Neural crest cell (in vitro differentiated cells): ENCODE measurements at places on chromosomes 6 and 20.

- no peaks in the 10 kb centered on the region for H3K36me3 ChIP-seq
- DNase-seq = no peak
- H3K27ac ChIP-seq = no peak overlapping the region
- H3K27me3 ChIP-seq = peaks cover 12% of the 10 kb centered on the region
- no peaks in the 10 kb centered on the region for H3K4me1 ChIP-seq
- H3K4me3 ChIP-seq = no peak overlapping the region
Measured at GRCh38 chr6:31308050-31308844, 36.4 kb upstream of the HLA-C start.

DNA sequence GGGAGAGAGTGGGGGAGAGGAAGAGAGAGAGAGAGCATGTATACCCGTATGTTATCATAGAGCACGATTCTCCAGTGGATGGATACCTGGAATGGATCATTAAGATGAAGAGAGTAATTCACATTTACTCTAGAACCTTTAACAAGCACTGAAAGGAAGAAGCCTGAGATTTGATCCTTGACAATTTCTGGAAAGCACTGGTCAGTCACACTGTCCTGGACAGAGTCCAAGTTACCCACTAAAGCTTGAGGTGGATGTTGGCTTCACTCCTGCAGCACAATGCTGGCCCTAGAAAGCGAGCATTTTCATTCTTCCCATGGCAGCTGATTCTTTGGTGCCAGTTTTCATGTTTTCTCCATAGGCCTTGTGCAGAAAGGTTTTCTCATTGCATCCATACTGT is 25.6 kb downstream of the NFYA start:
- H3K36me3 ChIP-seq = peaks cover 44% of the 10 kb centered on the region
- H3K4me1 ChIP-seq = peaks cover 11% of the 10 kb centered on the region
- no peak overlapping the region for H3K4me3 ChIP-seq

DNA sequence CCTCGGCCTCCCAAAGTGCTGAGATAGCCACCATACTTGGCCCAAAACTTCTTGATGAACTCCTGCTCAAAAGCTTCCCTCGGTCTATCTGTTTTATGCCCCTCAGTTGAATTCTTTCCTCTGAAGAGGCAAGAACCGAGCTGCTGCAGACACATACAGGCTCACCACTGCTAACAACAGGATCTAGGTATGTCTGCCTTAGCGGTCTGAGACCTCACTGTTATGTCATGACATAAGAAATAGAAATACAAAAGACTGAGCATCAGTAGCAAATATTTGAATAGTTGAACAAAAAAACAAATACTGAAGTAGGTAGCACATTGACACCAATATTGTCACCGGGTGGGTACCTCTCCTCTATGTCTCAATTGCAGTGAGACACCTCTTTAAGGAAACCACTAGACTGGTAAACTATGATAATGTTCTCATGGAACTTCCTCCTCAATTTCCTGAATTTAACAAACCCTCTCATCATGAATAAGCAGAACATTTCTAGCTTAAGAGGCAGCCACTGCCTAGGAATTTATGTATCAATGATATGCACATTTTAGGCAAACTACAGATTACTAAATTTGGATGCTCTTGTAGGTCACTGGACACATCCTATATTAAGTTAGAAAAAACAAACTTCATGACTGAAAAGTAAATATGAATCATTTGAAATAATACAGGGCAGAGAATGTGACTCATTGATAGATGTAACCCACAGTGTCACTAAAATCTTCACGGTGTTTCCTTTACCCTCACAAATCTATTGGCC is 9.4 kb upstream of the STXBP5 start:
- peaks cover 7% of the 10 kb centered on the region for H3K4me1 ChIP-seq
- no peak overlapping the region for H3K27ac ChIP-seq
- no peak overlapping the region for H3K4me3 ChIP-seq
- no peaks in the 10 kb centered on the region for H3K36me3 ChIP-seq
- no peaks in the 10 kb centered on the region for H3K27me3 ChIP-seq

GRCh38 chr6:137117581-137117980 is 55.9 kb downstream of the IL22RA2 start:
- no peaks in the 10 kb centered on the region for H3K27me3 ChIP-seq
- peak overlapping the region; percentile 52 for H3K4me3 ChIP-seq
- H3K36me3 ChIP-seq = peaks cover 19% of the 10 kb centered on the region
- no peak for DNase-seq
- H3K27ac ChIP-seq = peak overlapping the region; percentile 76
- H3K4me1 ChIP-seq = peaks cover 32% of the 10 kb centered on the region

- DNase-seq = no peak
- peaks cover 4% of the 10 kb centered on the region for H3K4me1 ChIP-seq
- H3K27me3 ChIP-seq = no peaks in the 10 kb centered on the region
- H3K4me3 ChIP-seq = no peak overlapping the region
Measured at GRCh38 chr20:44457016-44457415, 18.7 kb upstream of the TTPAL start.

GRCh38 chr20:23884136-23884770 is 4.7 kb upstream of the CST5 start:
- peaks cover 6% of the 10 kb centered on the region for H3K27me3 ChIP-seq
- H3K4me3 ChIP-seq = no peak overlapping the region
- H3K4me1 ChIP-seq = no peaks in the 10 kb centered on the region

DNA sequence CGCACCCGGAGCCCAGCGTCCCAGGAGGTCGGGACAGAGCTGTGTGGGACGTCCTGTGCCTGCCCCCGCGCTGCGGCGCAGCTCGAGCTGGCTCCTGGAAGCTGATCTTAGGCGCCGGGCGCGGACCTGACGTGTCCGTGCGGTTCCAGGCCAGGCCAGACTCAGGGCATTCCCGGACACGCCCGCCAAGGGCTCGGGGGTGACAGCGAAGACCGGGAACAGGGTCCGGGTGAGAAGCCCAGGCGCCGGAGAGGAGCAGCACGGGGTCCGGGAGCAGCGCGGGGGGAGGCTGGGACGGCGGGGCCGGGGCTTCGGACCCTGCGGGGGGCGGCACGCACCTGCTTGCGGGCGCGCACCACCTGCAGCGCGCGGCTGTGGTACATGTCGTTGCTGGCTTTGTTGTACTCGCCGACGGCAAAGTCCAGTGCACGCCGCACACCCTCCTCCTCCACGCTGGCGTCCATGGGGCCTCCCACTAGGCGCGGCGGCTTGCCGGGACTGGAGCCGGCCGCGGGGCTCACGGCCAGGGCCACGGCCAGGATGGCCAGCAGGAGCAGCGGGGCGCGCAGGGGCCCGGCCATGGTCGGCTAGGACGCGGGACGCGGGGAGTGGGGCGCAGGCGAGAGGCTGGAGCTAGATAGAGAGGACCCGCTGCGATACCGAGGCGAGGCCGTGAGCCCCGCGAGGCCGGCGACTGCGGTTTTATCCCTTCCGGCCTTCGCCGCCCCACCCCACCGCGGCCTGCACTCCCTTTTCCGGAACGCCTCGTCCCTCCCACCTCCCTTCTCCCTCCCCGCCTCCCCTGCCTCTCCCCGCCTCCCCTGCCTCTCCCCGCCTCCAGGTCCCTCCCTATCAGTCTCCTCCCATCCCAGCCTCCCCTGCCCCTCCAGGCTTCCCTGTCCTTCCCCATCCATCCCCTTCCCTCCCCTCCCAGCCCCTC is at the start of gene CST3:
Gene CST3, minus strand, starts transcription at position 674 of the 940 bp plus-strand sequence. Its CDS starts 93 bp downstream, at position 581.
- H3K4me3 ChIP-seq = peak within 1 kb of the TSS; percentile 97
- no peaks in the 10 kb centered on the region for H3K27me3 ChIP-seq
- DNase-seq = peak; percentile 63
- H3K4me1 ChIP-seq = peaks cover 25% of the 10 kb centered on the region

GRCh38 chr6:116100419-116101301 is at the start of gene NT5DC1:
TSS of gene NT5DC1 (plus strand) at chr6:116100853. CDS start at chr6:116100931, 78 bp downstream.
- peak; percentile 65 for DNase-seq
- H3K4me1 ChIP-seq = peaks cover 24% of the 10 kb centered on the region
- H3K27ac ChIP-seq = peak within 1 kb of the TSS; percentile 94
- peak within 1 kb of the TSS; percentile 92 for H3K4me3 ChIP-seq
- H3K27me3 ChIP-seq = no peaks in the 10 kb centered on the region

DNA sequence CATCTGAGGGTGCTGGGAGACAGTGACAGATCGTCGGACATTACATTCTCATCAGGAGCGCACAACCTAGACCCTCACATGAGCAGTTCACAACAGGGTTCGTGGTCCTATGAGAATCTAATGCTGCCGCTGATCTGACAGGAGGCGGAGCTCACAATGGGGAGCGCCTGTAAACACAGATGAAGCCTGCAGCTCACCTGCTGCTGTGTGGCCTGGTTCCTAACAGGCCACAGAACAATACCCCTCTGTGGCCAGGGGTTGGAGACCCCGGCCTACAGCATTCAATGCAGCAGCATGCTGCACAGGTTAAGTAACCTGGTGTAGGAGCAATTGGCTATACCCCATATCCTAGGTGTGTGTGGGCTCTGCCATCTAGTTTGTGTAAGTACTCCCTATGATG is 19.5 kb downstream of the ANKRD60 start:
- H3K4me3 ChIP-seq = no peak overlapping the region
- H3K27ac ChIP-seq = no peak overlapping the region
- H3K27me3 ChIP-seq = peaks cover 47% of the 10 kb centered on the region
- H3K36me3 ChIP-seq = no peaks in the 10 kb centered on the region
- DNase-seq = no peak

- DNase-seq = no peak
- H3K4me3 ChIP-seq = no peak overlapping the region
- peaks cover 24% of the 10 kb centered on the region for H3K36me3 ChIP-seq
- H3K27me3 ChIP-seq = no peaks in the 10 kb centered on the region
- peak overlapping the region; percentile 22 for H3K27ac ChIP-seq
Measured at GRCh38 chr6:111812060-111813038, 60.9 kb downstream of the FYN start.

DNA sequence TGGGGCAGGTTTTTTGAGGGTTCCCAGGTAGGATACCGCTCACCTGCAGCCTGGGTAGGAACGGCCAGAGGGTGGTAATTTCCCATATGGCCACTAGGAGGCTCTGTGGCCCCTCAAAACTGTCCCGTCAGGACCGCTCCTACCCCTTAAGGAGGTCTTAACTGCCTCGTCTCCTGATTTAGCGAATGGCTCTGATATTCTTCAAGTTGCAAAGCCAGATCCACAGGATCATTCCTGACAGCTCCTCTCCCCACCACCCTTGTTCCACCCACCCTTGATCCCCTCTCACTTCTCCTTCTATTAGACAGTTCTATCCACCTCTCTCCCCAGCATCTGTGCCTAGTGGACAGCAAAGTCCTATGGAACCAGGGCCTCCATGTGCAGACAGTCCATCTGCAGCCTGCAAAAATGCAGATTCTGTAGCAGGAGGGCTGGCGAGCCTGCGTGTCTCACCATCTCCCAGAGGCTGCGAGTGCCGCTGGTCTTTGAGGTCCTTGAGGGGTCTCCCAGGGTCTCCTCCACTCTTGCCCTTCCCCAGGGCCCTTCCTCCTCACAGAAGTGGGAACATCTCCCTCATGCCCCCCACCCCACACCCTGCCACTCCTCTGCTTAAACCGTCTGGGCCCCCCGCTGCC is 34.3 kb upstream of the ZBP1 start:
- peaks cover 3% of the 10 kb centered on the region for H3K36me3 ChIP-seq
- H3K27ac ChIP-seq = no peak overlapping the region
- H3K4me3 ChIP-seq = no peak overlapping the region
- peaks cover 5% of the 10 kb centered on the region for H3K4me1 ChIP-seq
- peaks cover 5% of the 10 kb centered on the region for H3K27me3 ChIP-seq

- DNase-seq = no peak
- H3K36me3 ChIP-seq = peaks cover 18% of the 10 kb centered on the region
- H3K27ac ChIP-seq = no peak overlapping the region
- H3K4me3 ChIP-seq = no peak overlapping the region
Measured at GRCh38 chr6:4804095-4804494, 27.9 kb downstream of the CDYL start.

DNA sequence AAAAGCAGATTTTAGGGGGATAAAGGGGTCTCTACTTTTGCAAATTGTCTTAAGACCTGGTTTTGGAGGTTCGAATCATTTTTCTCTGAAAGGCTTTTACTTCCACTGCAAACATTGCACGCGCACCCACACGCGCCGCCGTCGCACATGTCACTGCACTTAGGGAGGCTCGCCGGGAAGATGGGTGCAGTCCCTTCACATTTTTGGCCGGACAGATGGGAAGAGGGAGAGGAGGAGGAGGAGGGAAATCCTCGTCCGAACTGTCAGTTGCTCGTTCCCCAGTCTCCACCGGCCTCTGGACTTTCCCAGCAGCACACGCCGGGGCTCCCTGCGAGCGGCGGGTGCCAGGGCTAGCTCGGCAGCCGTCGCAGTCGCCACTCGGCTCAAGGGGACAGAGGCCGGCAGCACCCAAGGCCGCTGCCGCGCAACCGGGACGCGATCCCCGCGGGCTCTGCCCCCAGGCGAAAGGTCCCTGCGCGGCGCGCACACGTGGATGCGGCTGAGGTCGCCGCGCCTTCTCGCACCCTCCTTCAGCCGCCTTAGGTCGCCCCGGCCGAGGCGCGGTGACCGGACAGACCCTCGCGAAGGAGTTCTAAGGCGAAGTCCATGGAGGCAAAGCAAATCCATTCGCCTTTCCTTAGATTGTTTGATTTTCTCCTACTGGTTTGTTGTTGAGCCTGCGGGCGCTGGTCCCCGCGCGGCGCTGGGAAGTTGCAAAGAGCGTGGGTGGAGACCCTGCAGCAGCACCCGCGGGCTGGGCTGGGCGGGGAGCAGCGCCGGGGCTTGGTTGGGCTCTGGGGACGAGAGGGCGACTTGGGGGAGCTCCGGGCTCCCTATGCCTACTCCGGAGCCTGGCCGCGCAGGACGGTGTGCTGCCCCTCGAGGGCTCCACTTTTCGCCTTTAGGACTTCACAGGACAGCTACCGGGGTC is 1.2 kb downstream of the MYB start:
- H3K27me3 ChIP-seq = peaks cover 59% of the 10 kb centered on the region
- DNase-seq = peak; percentile 9
- no peak overlapping the region for H3K27ac ChIP-seq
- peaks cover 18% of the 10 kb centered on the region for H3K4me1 ChIP-seq

- peaks cover 3% of the 10 kb centered on the region for H3K4me1 ChIP-seq
- no peak for DNase-seq
- no peak overlapping the region for H3K4me3 ChIP-seq
- no peaks in the 10 kb centered on the region for H3K36me3 ChIP-seq
- H3K27ac ChIP-seq = no peak overlapping the region
Measured at GRCh38 chr6:93794166-93794565, 374.8 kb upstream of the EPHA7 start.

- no peaks in the 10 kb centered on the region for H3K36me3 ChIP-seq
- no peak overlapping the region for H3K4me3 ChIP-seq
- H3K4me1 ChIP-seq = no peaks in the 10 kb centered on the region
- DNase-seq = no peak
- no peaks in the 10 kb centered on the region for H3K27me3 ChIP-seq
- H3K27ac ChIP-seq = peak overlapping the region; percentile 19
Measured at GRCh38 chr6:136351518-136352110, 62.0 kb upstream of the BCLAF1 start.

DNA sequence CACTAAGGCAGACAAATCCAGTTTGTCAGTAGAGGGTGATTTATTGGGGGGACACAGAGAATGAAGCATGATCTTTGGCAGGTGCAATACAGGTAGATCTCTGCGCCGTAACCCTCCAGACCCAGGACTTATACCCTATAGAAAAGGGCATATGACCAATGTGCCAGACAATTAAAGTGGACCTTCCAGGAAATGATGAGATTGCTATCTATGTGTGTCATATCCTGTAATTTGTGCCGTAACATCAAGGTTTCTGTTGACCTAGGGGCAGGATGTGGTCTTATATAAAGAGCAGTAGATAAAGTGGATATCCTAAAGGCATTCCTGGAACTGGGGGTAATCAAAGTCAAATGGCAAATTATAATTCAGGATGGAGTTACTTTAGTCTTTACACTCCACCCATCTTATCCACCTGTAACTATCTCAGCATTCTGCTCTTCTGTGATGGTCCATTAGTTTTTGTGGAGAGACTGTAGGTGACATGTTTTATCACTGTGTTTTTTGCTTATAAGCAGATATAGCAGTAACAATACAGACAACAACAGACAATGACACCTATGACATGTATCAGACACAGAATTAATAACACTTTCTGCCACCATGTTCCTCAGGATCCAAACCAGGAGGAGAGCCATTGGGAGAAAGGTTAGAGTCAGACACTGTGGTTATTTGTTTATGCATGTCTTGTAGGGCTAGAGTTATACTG is 43.1 kb upstream of the ZNF337 start:
- H3K4me1 ChIP-seq = no peaks in the 10 kb centered on the region
- no peaks in the 10 kb centered on the region for H3K27me3 ChIP-seq
- no peaks in the 10 kb centered on the region for H3K36me3 ChIP-seq
- DNase-seq = no peak
- no peak overlapping the region for H3K27ac ChIP-seq
